ENCODE measurements at places on chromosomes 2 and 18. TPM values are rescaled to one million over a fixed set of nuclear protein-coding genes. Genes with fewer than 3 reads are reported as not detected.
A peak's percentile ranks its signal among the peaks of the same experiment; 100 is the strongest.

GRB14 gene
- not detected for total RNA-seq

DNA sequence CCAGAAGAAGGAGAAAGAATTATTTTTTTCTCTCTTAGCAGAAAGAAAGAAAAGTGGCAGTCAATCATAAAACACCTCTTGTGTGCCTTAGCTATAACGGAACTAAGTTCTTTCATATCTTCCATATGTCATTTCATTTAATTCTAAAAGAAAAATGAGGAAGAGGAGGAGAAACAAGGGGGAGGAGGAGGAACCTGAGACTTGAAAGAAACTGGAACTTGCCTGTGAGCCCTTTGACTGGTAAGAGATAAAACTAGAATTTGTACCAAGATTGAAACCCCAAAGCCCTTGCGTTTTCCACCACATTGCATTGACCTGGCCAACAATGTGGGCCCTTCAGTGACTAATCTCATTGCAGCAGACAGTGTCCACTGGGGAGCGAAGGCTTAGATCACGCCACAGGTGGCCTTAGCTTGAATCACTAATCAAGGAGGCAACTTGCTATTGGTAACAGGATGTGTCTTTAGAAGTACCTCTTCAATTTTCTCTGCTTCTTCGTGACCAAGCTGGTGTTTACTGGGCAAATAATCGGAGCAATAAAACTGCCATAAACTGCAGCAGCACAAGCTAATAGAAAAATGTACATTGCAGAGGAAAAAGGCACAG is 307.9 kb downstream of the CLIP4 start:
- DNase-seq, result peak; percentile 33

- no peak for DNase-seq
Measured at GRCh38 chr18:48800466-48800865, 150.3 kb downstream of the SMAD7 start.

NT5C1B gene
- total RNA-seq, result not detected

DNA sequence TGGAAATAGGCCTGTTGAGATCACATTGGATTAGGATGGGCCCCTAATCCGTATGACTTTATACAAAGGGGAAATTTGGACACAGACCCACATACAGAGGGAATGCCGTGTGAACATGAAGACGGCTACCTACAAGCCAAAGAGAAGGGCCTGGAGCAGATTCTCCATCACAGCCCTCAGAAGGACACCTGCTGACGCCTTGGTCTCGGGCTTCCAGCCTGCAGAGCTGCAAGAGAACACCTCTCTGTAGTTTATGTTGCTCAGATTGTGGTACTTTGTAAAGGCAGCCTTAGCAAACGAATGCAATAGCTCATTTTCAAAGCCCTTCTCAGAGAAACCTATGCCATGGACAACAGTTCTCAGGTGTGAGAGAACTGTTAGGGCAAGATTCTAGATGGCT is 86.1 kb downstream of the LONRF2 start:
- no peak for DNase-seq

GRCh38 chr2:222955008-222955407 is 94.2 kb downstream of the ACSL3 start:
- no peak for DNase-seq

- no peak for DNase-seq
Measured at GRCh38 chr2:175010848-175011254, 5.7 kb upstream of the CHN1 start.

GRCh38 chr2:26020231-26020640 is 13.6 kb upstream of the RAB10 start:
- DNase-seq, result no peak

DNA sequence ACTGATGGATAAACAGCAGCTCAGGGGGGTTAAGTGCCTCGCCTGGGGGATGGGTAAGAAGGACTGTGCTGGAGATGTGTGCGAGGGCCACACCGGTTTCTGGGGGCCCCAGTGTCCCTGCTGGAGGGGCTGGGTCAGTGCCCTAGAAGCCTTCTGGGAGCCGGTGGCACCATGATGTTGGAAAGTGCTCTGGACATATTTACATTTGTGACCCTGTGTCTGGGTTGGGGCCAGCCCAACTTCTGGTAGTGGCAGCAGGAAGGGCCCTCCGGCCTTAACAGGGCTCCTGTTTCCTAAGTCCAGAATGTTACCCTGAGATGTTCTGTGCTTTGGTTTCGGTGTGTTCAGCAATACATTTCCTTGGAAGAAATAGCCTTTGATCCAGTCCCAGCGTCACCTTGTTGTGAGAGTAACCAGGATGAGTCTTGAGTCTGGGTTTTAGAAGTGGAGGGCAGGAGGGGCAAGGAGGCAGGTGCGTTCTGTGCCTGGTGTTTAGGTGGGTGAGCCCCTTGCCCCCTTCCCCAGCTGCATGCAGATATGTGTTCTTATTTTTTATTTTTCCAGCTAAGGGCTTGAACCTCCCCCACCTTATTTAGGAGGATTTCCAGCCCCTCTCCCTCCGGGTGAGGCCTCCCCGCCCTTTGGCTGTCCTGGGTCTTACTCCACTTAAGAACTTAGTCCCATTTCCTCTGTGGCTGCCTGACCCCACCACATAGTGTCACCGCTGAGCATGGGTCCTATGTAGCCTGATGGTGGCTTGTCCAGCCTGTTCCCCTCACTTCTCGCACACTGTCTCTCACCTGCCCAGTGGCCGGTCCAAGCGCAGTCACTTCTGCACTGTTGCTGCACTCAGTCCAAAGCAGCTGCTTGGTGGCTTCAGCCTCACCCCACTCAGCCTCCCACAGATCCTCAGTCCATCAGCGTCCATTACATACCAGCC is 132.7 kb upstream of the HS6ST1 start:
- no peak for DNase-seq

QPCT gene
- total RNA-seq, result 62.5 TPM

GPC1 gene
- 26.9 TPM for total RNA-seq

- no peak for DNase-seq
Measured at GRCh38 chr18:3499501-3499900, 49.5 kb downstream of the TGIF1 start.

- DNase-seq, result peak; percentile 1
Measured at GRCh38 chr2:194383401-194383800, 1273.6 kb upstream of the SLC39A10 start.

LRP1B gene
- total RNA-seq, result not detected

OSR1 gene
- total RNA-seq, result not detected

- no peak for DNase-seq
Measured at GRCh38 chr2:191666226-191666625, 11.7 kb upstream of the NABP1 start.

GRCh38 chr2:6224267-6224666 is 532.1 kb downstream of the SOX11 start:
- no peak for DNase-seq

DNA sequence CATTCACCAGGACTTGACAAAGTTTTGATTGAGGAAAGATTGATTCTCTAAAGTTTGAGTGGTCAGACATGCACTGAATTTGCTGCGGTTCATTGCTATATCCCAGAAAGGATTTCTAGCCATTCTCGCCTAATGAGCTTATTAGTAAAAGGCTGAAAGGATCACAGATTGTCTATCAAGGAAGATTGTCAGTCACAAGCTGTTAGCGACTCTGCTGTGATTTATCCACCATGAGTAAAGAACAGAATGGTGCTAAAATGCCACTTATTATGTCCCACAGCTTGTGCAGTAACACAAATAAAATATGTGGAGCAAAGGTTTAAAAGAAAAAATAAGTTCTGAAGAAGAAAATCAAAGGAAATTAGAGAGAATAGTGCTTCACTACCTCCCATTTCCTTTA is 701.2 kb upstream of the CDH7 start:
- DNase-seq, result no peak
